ENCODE measurements at places on chromosomes 2 and 18.

DNA sequence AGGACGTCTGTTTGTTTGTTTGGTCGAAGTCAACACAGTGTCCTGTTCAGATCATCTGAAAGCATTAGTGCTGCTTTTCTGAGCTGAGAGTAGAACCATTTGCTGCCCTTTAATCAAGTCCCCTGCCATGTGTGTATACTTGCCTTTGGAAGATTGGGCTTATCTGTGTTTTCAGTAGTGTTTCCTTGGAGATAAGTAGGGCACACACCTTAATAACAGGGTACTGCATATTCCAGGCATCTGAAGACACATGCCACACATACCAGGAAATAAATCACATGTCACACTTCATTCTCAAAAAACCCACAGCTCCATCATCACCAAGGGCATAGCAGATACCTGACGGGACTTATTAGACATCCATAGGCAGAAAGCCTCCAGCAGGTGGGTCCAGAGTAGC lies 157.4 kb downstream of the SOX11 start:
- peaks cover 5% of the 10 kb centered on the region for H3K27me3 ChIP-seq
- H3K36me3 ChIP-seq: peaks cover 58% of the 10 kb centered on the region
- no peak for DNase-seq
- H3K4me1 ChIP-seq: no peaks in the 10 kb centered on the region

GRCh38 chr2:74119912-74120825 lies 27.5 kb downstream of the BOLA3 start:
- H3K36me3 ChIP-seq: peaks cover 28% of the 10 kb centered on the region
- peak; percentile 86 for DNase-seq
- H3K27me3 ChIP-seq: peaks cover 76% of the 10 kb centered on the region
- H3K27ac ChIP-seq: no peak overlapping the region
- H3K4me3 ChIP-seq: peak overlapping the region; percentile 61
- no peaks in the 10 kb centered on the region for H3K4me1 ChIP-seq

DNA sequence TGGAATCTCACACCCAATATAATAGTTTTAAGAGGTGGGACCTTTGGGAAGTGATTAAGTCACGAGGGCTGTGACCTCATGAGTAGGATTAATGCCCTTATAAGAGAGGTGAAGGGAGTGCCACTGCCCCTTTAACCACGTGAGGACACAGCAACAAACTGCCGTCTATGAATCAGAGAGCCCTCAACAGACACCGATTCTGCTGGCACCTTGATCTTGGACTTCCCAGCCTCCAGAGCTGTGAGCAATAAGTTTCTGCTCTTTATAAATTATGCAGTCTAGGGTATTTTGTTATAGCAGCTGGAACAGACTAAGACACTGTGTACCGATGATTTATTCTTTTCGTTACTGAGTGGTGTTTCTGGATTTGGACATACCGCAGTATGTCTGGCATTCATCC lies 56.2 kb downstream of the RRM2 start:
- peaks cover 6% of the 10 kb centered on the region for H3K36me3 ChIP-seq
- H3K4me1 ChIP-seq: no peaks in the 10 kb centered on the region
- DNase-seq: no peak

- no peaks in the 10 kb centered on the region for H3K36me3 ChIP-seq
- H3K27ac ChIP-seq: no peak overlapping the region
- DNase-seq: no peak
- no peaks in the 10 kb centered on the region for H3K4me1 ChIP-seq
- no peak overlapping the region for H3K4me3 ChIP-seq
- no peaks in the 10 kb centered on the region for H3K27me3 ChIP-seq
Observed at GRCh38 chr2:33786881-33787280, 187.8 kb upstream of the FAM98A start.

- no peak overlapping the region for H3K27ac ChIP-seq
- no peaks in the 10 kb centered on the region for H3K27me3 ChIP-seq
- DNase-seq: no peak
- H3K36me3 ChIP-seq: no peaks in the 10 kb centered on the region
- no peak overlapping the region for H3K4me3 ChIP-seq
Observed at GRCh38 chr2:136217996-136218395, 100.0 kb upstream of the CXCR4 start.

DNA sequence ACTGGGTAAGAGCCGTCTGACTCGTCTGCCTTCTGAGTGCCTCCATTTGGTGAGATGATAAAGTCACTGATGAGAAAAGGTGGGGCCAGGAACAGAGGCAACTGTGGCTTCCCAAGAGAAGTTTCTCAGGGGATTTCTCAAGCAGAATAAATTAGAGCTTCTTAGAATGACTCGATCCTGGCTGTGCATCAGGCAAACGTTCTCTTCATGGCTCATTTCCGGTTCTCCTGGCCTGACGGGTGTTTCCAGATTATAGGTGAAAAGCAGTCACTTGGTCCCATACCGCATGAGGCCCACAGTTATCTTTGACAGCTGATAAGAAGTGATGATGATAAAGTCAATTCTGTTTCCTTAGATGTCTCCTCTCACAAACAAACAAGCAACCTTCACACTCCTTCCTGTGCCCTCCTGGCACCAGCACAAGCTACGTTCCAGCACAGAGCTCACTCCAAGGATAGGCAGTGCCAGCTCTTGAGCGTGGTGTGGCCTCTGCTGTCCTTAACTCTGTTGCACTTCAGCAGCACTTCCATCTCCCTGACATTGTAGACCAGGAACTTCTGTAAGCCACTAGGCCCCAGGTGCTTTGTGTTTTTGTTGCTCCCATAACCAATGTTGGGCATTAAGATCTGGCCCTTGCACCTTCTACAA lies 37.8 kb upstream of the KCNF1 start:
- peaks cover 12% of the 10 kb centered on the region for H3K4me1 ChIP-seq
- H3K36me3 ChIP-seq: peaks cover 8% of the 10 kb centered on the region
- no peak for DNase-seq
- no peak overlapping the region for H3K4me3 ChIP-seq
- H3K27me3 ChIP-seq: no peaks in the 10 kb centered on the region

DNA sequence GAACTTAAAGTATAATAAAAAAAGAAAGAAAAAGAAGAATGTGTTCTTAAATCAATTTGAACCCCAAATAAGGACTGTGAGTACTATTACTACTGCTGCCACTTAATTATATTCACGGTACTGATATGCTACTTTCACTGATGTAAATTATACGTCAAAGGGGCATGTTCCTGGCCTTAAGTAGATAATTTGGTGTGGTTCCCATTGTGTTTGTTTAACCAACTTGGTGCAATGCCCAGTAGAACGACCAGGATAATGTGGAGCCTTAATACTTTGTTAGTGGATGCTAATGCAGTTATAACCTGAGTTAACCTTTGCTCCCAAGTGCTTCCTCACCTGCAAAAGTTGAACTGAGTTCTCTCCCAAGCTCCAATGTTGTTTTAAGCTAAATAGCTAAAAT lies 142.0 kb downstream of the NR4A2 start:
- H3K4me3 ChIP-seq: no peak overlapping the region
- no peak for DNase-seq
- peaks cover 21% of the 10 kb centered on the region for H3K4me1 ChIP-seq
- H3K27ac ChIP-seq: no peak overlapping the region
- peaks cover 4% of the 10 kb centered on the region for H3K36me3 ChIP-seq
- no peaks in the 10 kb centered on the region for H3K27me3 ChIP-seq

DNA sequence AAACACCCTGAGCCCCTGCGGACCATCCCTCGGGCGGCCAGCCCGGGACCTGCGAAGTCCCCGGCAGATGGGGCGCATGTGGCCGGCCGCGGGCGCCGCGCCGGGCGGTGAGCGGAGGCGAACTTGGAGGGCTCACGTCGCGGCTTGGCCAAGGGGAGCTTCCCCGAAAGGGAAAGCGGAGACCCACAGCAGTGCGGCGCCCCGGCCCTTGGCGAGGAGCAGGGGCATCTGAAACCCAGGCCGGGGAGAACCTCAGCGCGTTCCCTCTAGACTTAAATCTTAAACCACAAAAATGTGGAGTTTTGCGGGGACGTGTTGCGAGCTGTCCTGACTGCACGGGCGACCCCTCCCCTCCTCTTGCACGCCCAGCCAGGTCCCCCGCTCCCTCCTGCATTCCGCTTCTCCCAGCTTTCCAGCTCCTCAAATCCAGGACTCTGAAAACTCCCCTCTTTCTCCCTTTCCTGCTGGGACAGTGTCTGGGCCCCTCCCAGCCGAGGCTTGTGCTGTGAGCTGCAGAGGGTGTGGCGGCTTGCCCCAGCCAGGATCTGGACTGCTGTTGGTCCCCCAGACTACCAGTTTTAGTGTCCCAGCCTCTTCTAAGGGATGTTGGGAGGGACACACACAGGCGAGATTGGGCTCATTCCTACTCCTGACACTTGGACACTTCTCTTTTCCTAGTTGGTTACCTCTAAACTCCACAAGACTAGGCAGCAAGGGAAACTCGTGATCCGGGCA lies 1.3 kb downstream of the FMNL2 start:
- peak overlapping the region; percentile 95 for H3K4me3 ChIP-seq
- peak; percentile 52 for DNase-seq
- H3K4me1 ChIP-seq: peaks cover 50% of the 10 kb centered on the region
- H3K36me3 ChIP-seq: no peaks in the 10 kb centered on the region
- peaks cover 6% of the 10 kb centered on the region for H3K27me3 ChIP-seq

GRCh38 chr2:210162466-210163124 lies 8.6 kb downstream of the KANSL1L start:
- H3K27ac ChIP-seq: no peak overlapping the region
- DNase-seq: no peak
- peaks cover 10% of the 10 kb centered on the region for H3K4me1 ChIP-seq
- no peak overlapping the region for H3K4me3 ChIP-seq

DNA sequence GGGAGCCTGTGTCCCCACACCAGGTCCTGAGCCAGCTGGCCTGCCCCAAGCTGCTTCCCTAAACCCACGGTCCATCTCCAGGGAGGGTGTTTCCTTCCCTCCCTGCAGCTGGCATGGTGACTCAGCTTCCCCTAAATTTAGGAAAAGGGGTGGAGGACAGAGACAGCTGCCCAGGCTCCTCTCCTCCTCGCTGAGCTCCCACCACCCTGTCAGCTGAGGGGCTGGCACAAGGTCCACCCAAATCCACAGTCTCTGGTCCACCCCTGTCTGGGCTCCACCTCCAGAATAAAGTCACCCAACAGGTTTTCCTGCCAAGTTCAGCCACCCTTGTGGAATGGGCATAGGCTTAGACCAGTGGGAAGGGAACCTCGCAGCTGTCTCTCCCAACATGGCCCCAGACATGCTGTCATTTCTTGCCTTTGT lies 156.5 kb downstream of the TNS1 start:
- H3K27me3 ChIP-seq: no peaks in the 10 kb centered on the region
- no peak overlapping the region for H3K27ac ChIP-seq
- H3K4me1 ChIP-seq: no peaks in the 10 kb centered on the region

GRCh38 chr2:180240774-180241173 lies 233.7 kb upstream of the CWC22 start:
- H3K27ac ChIP-seq: no peak overlapping the region
- H3K36me3 ChIP-seq: no peaks in the 10 kb centered on the region
- no peaks in the 10 kb centered on the region for H3K4me1 ChIP-seq
- no peak overlapping the region for H3K4me3 ChIP-seq
- no peak for DNase-seq

GRCh38 chr2:128794285-128794684 lies 475.6 kb upstream of the HS6ST1 start:
- H3K36me3 ChIP-seq: no peaks in the 10 kb centered on the region
- no peak overlapping the region for H3K27ac ChIP-seq
- DNase-seq: no peak
- H3K27me3 ChIP-seq: no peaks in the 10 kb centered on the region
- 0 out of 2 replicates have a peak, but pooled peaks cover 2% of the 10 kb centered on the region for H3K4me1 ChIP-seq
- no peak overlapping the region for H3K4me3 ChIP-seq

DNA sequence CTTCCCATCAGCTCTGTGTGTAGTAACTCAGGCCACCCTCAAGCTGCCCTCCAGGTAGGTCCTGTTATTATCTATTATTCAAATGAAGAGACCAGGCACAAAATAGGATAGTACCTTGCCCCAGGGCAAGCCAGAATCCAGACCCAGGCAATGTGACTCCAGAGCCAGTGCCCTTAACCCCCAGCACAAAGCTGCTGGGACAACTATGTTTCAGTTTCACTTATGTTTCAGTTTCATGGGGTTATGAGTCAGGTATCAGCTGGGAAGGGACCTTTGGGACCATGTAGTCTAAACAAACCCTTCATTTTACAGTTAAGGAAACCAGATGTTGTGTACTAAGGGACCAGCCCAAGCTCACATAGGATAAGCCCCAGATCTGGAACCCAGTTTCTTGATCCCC lies 10.0 kb downstream of the HK2 start:
- peaks cover 87% of the 10 kb centered on the region for H3K4me1 ChIP-seq
- H3K27me3 ChIP-seq: no peaks in the 10 kb centered on the region
- no peak overlapping the region for H3K4me3 ChIP-seq
- H3K36me3 ChIP-seq: peaks cover 6% of the 10 kb centered on the region
- DNase-seq: no peak

DNA sequence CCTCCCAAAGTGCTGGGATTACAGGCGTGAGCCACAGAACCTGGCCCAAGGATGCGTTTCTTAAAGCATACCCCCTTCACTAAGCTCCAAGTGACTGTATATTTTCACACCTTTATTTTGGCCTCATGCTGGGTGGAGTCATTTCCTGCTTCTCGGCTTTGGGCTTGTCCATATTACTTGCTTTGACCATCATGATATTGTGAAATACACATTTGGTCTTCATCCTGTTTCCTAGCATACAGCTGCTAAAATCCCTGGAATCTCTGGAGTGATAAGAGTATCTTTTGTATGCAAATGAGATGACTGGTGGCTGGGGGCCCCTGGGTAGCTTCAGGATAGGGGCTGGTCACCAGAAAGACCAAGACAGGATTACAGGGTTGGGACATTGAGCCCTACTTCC lies 17.6 kb upstream of the COLEC12 start:
- DNase-seq: no peak
- no peak overlapping the region for H3K4me3 ChIP-seq
- H3K27me3 ChIP-seq: peaks cover 8% of the 10 kb centered on the region
- H3K4me1 ChIP-seq: peaks cover 19% of the 10 kb centered on the region

GRCh38 chr18:50397023-50397422 lies 22.2 kb downstream of the SKA1 start:
- H3K27ac ChIP-seq: no peak overlapping the region
- peaks cover 48% of the 10 kb centered on the region for H3K4me1 ChIP-seq
- no peak for DNase-seq
- H3K4me3 ChIP-seq: no peak overlapping the region
- peaks cover 15% of the 10 kb centered on the region for H3K36me3 ChIP-seq

DNA sequence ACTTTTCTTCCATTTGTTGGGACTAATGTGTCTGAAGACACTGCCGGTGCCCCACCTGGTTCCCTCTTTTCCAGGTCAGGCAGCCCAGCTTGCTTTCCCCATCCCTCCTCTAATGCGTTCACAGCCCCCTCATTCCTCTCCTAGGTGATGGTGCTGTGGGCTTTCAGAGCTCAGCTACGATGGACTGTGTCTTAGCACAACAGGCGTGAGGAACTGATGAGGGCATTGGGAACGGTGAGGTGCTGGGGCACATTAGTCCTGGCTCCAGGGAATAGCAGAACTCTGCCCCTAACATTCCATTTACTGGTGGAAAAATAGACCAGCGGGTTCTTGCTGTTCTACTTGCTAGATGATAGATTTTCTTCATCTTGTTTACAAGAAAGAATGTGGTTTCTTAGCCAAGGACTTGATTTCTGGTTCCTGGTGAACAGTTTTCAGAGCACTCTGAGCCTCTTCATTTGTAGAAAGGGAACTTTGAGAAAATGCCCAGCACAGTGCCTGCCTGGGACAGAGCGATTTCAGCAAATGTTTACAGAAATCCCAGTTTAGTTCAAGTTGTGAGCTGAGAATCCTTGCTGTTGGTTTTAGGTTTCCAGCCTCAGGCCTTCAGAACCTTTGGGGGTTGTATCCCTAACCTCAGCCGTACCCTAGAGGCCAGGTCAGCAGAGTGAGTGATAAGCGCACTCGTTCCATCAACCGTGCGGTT lies 42.5 kb downstream of the LDLRAD4 start:
- no peak overlapping the region for H3K4me3 ChIP-seq
- no peaks in the 10 kb centered on the region for H3K36me3 ChIP-seq
- no peak overlapping the region for H3K27ac ChIP-seq
- H3K4me1 ChIP-seq: peaks cover 26% of the 10 kb centered on the region
